Stimulated activated CD4-positive, alpha-beta T cell treated with anti-CD3 and anti-CD28 coated beads, Interleukin-2, amount 100 ng/mL, for 4 hours (primary cell): ENCODE measurements at places on chromosomes 6 and 20.

DNA sequence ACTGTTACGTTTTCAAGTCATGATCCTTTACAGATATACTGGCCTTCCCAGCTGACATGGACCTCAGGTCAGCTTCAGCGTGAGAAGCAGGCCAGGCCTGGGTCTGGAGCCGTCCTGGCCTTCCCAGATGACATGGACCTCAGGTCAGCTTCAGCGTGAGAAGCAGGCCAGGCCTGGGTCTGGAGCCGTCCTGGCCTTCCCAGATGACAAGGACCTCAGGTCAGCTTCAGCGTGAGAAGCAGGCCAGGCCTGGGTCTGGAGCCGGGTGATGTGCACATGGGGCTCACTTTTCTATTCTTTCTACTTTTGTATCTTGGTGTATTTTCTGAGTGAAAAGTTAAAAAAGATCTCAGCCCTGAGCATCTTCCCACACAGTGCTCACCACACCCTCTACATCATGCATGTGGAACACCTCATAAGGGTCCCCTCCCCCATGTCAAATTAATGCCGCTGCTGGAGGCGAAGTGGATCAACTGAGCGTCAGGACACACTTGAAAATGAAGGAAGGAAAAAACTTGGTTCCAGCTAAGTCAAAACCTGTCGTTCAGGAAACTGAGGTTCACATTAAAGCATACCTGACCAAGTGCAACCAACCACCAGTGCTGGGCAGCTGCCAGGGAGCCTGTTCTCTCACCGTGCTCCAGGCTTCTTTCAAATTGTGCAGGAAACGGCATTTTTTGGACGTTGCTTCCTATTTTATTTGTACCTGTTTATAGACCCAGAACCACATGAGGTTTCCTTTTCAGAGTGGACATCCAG is 32.2 kb downstream of the KIF25 start:
- no peak for DNase-seq

- no peak for DNase-seq
Measured at GRCh38 chr6:108417027-108417426, 122.2 kb downstream of the AFG1L start.

DNA sequence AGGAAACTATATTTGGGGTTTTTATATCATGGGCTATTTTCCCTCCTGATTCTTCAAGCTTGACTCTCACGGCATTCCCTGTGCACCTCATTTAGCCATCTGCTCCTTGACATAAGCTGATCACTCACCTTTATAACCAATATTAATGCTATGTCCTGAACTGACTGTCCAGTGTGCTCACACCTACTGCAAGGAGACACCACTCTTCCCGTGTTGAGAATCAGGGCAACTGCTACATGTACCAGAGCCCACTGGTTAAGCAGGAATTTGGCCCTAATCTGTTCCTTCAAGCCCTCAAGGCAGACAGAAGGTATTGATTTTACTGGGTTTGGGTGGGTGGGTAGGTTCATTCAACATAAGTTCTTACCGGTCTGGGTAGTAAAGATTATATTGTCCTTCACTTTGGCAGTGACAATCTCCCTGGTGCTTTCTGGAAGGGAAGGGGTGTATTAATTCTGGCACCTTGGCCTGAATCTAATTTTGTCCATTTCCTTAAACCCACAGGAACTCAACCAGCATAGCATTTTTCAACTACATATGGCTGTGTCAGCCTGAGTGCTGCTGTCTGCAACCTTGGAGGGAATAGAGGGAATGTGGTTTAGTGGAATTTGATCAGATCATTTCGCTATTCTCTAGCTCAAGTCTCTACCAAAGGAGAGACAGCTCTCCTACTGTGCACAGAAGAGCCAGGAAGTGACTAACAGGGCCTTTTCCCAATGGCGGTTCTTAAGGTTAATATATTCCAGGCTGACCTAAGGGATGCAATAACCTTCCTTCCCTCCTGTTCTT is 293.2 kb downstream of the BTBD9 start:
- DNase-seq = no peak

DNA sequence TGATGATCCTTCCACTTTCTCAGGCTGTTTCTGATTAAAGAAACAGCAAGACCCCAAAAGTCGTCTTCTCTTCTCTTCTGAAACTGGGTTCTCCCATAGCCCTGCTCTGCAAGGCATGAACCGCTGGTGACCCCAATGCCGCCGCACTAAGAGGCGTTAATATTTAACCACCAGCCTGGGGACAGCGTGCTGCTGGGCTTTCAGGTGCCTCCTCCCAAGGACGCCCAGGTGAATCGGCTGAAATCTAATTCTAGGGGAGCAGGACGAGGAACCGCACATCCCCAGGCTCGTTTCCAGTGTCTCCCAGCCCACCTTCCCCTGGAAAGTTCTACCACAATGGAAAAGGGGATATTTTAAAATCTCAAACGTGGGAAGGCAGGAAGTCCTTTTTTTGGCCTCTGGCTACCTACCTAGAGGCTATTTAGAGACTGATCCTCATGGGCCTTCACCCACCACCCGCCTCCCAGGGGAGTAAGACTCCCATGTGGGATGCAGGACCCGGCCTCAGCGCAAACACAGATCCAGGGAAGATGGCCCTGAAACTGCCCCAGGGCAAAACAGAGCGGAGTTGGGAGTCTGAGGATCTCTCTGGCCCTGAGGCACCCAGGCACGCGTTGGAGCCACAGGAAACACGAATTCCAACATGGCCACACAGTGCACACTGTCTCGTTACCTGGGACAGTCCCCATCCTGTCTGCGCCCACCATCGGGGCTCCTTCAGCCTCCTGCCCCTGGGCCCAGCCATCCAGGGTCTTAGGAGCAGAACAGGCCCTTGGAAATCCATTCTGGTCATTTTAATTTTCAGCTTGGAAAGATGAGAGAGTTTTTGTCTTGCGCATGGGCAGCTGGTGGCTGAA is 56.2 kb downstream of the BMP7 start:
- DNase-seq = no peak

DNA sequence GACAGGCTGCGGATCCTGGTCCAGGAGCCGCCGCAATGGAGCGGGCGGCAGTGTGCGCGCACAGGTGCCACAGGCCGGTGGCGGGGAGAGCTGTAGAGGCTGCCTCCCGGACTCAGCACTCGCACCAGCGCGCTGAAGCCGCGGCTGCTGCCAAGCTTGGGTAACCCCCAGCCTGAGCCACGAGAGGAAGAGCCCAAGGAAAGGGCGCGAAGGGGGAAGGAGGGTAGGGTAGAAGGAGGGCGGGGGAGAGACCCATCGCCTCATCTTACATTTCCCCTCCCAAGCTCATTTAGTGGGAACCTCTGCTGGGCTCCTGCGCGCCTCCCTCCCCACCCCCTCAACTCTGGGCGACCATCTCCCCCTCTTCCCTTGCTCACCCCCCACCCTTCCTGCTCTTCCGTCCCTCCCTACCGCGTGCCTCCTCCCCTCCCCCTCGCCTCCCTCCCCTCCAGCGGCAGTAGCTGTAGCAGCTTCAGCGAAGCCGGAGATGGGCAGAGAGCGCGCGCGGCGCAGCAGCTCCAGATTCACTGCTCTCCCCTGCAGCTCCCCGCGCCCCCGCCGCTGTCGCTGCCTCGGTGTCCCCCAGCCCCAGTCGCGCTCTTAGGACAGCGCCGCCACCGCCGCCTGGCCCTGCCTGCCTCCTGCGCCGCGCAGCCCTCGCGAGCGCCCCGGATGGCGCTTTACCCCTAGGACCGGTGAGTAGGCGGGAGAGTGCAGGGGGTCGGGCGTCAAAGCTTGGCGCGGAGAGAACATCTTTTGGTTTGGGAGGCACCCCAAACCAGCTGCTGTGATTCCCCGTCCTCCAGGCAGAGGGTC is at the start of gene FUT9:
FUT9 (plus strand) TSS at position 457 of the 816 bp plus-strand sequence. CDS start 187,182 bp downstream, outside the sequence.
- DNase-seq = no peak

DNA sequence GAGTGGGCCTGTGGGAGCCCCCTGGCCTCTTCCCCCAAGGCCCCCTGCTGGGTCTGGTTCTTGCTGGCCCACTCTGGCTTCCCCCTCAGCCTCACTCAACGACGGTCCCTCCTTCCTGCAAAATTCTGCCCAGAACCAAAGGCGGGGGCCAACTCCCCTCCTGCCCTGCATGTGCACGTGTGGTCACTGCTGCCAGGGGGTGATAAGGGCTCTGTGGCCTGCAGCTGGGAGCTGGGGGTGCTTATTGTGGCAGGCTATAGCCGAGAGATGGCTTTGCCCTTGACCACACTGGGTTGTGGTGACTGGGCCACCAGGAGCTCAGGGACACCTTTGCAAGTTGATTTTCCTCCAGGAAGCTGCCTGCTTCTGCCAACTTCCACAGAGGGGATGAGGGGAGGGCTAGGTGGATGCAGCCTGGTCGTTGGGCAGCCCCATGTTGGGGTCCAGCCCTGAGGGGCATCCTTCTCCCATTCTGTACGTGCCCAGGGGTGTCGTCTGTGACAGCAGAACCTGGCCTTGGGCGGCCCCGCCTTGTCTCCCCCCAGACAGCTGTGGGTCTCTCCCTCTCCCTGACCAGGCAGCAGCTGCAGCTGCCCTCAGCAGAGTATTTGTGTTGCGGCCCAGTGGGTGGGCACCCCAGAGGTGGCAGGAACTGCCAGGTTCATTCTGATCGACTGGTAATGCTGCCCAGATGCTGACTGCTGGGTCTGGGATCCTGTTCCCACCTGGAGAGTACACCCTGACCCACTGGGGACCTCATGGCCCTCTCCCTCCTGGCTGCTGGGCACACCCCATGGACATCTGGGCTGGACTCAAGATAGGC is 5.6 kb downstream of the TCEA2 start:
- DNase-seq = no peak

DNA sequence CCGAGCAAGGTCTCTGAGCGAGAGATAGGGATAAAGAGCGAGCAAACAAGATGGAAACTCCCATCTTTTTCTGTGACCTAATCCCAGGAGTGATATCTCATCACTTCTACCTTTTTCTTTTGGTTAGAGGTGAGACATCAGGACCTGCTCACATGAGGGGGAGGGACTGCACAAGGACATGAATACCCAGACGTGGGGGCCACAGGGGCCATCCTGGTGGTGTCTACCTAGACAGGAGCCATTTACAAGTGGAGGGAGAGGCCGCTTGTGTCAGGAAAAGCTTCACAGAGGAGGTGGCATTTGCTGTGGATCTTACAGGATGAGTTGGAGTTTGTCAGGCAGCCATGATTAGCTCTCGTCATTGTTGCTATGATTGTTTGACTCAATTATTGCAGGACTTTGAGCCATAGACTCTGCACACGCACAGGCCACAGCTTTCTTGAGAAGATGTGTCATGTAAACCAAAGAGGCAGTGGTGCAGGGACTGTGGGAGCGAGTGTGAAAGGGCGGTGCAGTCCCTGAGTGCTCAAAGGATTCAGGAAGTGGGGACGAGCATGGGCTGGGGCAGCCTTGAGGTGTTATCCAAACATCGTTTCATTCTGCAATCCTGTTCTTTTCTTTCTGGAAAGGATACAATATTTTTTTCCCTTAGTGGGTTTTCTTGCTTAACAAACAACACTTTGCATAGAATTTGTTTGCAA is 7.7 kb downstream of the NPEPL1 start:
- no peak for DNase-seq

DNA sequence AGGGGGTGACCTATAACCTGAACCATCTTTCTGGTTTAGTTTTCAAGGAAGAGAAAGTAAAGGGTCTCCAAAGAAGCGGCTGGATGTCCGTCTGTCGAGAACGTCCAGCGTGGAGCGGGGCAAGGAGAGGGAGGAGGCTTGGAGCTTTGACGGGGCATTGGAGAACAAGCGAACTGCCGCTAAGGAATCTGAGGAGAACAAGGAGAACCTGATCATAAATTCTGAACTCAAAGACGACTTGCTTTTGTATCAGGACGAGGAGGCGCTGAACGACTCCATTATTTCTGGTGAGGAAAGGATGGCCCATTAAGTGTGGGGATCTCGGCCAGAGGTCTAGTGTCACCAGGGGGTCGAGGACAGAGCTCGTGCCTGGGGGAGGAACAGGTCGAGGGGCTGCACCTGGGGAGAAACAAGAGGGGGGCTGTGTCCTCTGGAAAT is 159.2 kb downstream of the SYCP2 start:
- no peak for DNase-seq

DNA sequence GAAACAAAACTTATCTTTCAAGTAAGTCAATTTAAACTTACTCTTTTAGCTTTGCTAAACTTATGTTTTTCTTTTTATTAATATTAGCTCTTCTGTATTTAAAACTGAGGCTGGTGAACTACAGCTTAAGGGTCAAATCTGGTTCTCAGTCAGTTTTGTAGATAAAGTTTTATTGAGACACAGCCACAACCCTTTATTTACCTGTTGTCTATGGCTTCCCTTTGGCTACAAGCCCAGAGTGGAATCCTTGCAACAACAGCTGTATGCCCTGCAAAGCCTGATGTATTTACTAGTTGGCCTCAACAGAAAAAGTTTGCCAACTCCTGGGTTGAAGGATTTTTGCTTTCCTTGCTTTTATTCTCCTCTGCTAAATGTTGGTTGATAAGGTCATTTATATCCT is 491.4 kb upstream of the RNF217 start:
- no peak for DNase-seq

- DNase-seq = no peak
Measured at GRCh38 chr20:46592580-46593362, 42.3 kb upstream of the OCSTAMP start.

- DNase-seq = no peak
Measured at GRCh38 chr20:4132956-4133355, 117.6 kb upstream of the RNF24 start.

GRCh38 chr20:16279320-16279719 is 293.9 kb downstream of the KIF16B start:
- no peak for DNase-seq

DNA sequence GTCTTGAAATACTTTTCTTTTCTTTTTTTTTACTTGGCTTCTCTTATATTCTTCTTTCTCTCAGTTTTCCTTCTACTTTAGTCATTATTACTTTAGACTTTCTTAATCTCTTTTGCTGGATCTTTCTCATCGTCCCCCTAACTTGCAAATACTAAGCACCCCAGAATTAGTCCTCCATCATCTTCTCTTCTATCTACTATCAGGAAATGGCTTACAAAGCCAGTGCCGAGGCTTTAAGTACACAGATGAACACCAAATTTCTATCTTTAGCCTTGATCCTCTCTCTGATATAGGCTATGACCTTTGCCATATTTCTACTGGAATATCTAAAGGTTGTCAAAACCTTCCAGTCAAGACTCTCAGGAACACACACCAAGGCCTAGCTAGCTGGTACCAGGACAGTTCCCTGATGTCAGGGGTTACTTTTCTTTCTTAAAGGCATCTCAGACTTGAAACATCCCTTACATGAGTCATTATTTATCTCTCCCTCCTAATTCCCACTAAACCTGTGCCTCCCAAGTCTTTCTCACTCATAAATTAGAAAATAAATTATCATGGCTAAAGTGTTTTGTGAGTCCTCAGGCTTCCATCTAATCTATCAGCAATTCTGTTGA is 278.6 kb upstream of the TCF21 start:
- DNase-seq = no peak

DNA sequence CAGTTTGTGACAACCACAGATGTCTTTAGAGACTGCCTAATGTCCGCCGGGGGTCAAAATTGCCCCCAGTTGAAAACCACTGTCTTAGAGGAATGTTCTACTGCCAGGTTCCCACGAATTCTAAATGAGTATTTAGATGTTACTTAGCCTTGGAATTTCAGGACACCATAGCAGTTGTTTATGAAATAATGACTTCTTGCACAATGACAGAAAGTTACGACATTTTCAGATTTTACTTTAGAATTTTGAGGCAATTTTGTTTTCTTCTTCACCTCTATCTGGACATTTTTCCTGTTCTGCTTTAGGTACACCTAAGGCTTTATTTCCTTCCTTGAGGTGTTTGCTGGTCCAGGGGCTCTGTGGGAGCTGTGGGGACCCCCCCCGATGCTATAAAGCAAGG is 83.4 kb downstream of the CCDC170 start:
- no peak for DNase-seq
